ENCODE measurements at places on chromosomes 2 and 18.

GRCh38 chr2:196277002-196277401 lies 105.6 kb upstream of the STK17B start:
- peak; percentile 72 for DNase-seq

GRCh38 chr18:24064391-24065100 lies 50.0 kb downstream of the TTC39C start:
- DNase-seq, result no peak

DNA sequence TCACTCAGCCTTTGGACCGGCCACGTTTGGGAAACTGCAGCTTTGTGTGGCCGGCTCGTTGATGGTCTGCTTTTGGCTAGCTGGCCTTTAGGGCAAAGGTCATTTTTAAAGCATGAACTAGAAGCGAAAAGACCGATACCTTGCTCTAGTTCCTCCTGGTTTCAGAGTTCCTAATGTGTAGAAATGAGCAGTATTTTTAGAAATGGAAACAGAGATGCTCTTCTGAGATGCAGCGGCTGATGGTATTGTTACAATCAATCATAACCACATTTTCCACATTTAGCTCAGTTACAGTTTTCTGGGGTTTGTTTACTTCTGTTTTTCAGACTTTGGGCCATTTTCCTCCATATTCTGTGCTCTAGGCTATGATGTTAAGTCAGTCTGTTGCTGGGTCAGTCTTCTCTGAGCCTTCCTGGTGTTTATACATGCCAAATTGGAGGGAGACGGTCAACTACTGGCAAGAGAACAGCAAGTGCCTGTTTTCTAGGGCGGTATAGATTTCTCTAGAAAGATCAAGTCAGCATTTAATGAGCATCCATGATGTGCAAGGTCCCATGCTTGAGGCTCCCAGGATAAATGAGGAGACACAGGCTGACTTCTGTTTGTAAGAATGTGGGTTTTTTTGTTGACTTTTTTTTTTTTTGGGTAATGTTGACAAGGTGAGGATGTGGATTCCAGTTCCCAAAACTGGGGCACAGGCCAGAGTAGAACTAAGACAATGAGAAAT lies 28.0 kb downstream of the RNF144A start:
- DNase-seq, result no peak

DNA sequence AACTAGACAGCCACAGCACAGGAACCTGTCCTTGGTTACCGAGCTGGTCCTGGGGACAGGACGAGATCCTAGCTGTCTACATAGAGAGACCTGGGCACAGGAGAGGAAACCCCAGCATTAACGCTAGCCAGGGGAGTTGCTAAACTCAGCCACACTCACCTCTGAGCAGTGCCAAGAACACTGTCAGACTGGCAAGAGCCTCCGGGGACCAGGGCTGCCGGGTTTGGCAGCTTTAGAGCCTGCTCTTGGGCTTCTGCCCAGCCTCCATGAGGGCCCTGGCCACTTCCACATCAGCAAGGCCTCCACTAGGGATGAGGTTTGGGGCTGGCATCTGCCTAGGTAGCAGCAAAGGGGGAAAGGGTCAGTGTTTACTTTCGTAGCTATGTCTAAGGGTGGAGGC lies 6.7 kb downstream of the TMBIM1 start:
- DNase-seq, result peak; percentile 90

GRCh38 chr2:147525819-147526489 lies 318.9 kb upstream of the ACVR2A start:
- DNase-seq, result no peak

GRCh38 chr2:211174631-211175030 lies 618.2 kb downstream of the CPS1 start:
- DNase-seq, result no peak

DNA sequence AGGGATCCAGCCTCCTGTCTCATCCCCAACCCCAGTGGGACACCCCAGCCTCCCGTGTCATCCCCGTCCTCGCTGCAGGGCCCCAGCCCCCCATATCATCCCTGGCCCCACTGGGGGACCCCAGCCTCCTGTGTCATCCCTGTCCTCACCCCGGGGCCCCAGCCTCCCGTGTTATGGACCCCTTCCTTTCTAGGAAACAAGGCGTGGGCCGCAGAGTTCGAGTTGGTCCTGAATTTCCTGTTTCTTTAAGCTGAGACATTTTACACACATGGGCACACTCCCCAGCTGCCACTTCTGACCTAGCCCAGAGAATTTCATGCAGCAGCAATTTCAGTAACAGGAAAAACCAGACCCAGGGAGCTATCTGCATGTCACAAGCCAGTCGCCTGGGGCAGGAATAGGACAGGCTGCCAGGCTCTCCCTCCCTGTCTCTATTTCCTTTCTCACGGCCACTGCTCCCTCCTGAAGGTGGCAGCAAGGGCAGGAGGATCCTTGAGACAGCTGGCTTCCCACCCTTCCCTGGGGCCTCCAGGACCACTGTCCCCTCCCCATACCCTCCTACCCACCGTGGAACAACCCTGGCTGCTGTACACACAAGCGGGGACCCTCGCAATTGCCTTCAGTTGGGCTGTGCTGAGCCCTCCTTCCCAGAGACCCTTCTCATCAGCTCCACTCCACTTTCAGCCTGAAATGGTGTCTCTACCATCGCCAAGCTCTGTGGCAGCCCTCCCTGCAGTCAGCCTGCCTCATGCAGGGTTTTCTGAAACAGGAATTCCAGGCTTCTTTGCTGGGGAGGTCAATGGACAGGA lies 141.9 kb upstream of the ID2 start:
- DNase-seq, result no peak

DNA sequence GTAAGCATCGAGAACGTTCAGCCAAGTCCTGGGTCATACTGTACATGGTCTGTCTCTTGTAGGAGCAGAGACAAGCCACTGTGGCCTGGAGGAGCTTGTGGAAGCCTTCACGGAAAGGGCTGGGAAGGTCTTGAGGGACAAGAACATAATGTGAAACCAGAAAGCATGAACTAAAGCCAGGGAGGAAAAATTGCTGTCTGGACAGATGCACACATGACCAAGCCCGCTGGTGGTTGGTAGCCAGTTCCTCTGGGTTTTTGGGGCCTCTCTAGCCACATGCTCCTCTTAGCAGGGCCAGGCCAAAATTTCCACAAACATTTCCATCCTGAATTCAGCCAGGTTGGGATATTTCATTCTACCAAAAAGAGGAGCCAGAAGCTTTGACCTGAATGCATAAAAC lies 196.2 kb upstream of the SIX2 start:
- no peak for DNase-seq

DNA sequence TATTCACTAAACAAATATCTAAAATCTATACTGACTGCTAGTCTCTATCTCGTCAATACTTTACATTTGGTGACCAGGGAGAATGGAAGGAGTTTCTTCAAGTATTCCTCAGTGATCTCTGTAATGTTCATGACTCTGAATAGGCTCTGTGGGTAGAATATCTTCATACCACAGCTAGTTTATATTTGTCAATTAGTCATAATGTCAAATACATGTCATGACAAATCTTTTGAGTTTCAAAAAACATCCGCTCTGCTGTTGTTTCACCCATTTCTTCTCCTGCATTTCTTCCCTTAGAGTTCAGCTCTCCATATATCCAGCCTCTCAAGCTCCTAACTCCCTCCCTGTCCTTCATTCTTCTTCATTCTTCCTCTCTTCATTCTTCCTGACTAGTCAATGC lies 206.5 kb upstream of the FANCL start:
- no peak for DNase-seq

DNA sequence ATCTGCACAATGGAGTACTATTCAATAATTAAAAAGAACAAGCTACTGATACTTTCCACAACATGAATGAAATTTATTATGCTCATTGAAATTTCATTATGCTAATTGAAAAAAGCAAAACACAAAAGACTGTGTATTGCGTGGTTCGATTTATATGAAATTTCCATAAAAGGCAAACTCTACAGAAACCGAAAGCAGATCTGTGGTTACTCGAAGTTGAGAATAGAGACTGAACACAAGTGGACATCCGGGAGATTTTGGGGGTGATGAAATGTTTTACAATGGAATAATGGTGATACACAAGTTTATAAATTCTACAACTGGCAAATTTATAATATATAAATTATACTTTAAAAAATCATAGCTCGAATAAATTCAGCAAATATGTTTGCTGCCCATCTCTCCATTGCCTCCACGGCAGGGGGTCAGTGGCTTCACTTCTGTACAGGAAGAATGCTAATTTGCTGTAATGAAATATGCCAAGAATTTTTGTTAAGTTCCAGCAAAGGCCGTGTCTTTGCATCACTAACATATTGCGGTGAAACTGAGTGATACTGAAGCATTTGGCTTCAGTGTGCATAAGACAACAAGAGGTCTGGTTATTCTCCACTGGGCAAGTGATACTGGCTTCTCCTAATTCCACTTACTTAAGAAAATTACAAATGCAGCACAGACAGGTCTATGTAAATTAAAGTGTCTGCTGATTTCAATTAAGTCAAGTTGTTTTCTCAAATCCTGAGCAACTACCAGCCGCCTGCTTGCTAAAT lies 96.7 kb downstream of the TMEM163 start:
- peak; percentile 1 for DNase-seq

DNA sequence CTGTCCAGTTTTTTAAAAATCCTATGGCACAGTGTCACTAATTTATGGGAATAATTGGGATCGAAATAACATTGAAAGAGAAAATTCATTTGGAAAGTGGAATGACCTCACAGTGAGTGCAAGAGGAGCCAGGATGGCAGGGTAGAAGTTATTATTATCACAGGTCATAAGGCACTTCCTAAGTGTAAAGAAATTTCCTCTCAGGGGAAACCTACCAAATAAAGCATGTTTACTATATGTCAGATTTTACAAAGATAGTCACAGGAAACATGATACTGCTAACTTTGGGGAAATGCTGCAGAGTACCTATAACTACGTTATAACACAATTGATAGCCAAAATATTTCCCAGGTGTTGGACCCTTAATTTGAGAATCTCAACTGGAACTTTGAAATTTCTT lies 226.3 kb upstream of the SMAD7 start:
- DNase-seq, result no peak

DNA sequence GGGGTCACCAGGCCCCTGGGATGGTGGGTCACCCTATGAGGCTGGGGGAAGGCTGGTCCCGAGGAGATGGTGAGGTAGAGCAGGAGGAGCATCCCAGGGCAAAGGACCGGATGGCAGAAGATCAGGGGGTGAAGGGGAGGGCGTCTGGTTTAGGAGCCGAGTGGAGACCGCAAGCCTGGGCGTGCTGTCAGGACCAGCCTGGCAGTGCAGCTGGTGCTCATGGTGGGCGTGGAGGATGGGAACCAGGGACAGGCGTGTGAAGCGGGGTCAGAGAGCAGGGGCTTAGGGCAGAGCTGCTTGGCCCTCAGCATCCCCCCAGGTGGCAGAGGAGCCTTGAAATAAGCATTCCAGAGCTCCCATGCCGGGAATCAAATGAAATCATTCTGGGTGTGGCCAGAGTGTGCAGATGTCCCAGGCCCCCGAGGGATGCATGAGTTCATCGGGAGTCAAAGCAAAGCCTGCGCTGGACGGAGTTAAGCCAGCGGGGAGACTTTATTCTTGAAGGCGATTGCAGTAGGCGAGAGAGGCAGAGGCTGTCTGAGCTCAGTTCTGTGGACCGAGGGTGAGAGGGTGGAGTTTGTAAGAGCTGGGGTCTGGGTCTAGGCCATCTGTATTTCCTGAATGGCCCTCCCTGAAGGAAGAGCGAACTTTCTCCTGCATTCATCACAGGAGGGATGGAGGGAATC lies 33.1 kb upstream of the MBP start:
- DNase-seq, result peak; percentile 79

DNA sequence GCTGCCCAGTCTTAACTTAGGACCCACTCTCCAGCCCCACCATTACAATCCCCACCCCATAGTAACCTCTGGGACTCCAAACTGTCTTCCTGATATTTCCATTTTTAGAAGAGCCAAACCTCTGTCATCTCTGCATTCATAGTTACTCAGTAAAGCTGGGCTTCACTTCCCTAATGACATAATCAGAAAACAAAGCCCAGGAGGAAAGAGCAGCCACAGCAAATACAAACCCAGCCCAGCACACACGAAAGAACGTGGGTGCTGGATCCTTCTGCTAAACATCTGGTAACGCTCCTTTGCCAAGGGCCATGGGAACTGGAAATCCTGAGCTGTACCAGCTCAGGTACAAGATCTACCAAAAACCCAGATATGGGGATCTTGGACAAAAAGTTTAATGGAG lies 36.8 kb upstream of the RIOK3 start:
- peak; percentile 15 for DNase-seq

GRCh38 chr2:38524580-38524979 lies 78.1 kb downstream of the HNRNPLL start:
- DNase-seq, result no peak

DNA sequence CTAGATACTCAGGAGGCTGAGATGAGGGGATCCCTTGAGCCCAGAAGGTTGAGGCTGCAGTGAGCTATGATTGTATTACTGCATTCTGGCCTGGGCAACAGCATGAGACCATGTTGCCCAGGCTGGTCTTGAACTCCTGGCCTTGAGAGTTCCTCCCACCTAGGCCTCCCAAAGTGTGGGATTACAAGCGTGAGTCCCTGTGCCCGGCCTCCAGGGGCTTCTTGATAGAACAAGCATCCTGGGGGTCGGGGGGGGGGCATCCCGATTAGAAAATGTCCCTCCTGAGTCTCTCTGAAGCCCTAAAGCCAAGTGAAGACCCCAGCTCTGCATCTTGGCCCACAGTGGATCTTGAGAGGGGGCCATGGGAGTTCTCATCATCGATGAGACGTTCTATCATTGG lies 22.3 kb upstream of the EFHD1 start:
- DNase-seq, result no peak

DNA sequence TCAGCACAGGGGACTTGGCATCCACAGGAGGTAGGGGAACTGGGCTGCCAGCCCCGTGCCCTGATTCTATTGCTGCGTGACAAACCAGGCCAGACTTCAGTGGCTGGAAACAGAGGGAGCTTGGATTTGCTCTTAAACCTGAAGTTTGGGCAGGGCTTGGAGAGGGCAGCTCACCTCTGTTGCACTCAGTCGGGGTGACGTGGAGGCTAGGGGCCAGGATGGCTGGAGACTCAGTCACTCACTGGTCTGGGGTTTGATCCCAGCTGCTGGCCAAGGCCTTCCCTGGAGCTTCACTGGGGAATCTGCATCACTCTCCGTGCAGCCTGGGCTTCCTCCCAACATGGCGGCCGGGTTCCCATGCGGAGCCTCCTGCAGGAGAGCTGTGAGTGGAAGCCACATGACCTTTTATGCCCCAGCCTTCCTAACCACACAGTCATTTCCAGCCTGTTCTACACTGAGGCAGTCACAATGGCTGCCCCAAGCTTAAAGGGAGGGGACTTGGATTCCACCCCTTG lies 175.2 kb upstream of the HDAC4 start:
- DNase-seq, result no peak
